Osteocyte (in vitro differentiated cells): ENCODE measurements at places on chromosomes 2 and 18. TPM values are rescaled to one million over a fixed set of nuclear protein-coding genes. Genes with fewer than 3 reads are reported as not detected.

Gene SLC38A11
- total RNA-seq: not detected in 2 replicates

Gene FAM124B
- total RNA-seq: not detected in 2 replicates

Gene SLC40A1
- 10.8 and 11.4 TPM in 2 replicates for total RNA-seq

Gene MARCO
- not detected in 2 replicates for total RNA-seq

Gene AMER3
- total RNA-seq: not detected in 2 replicates

Gene SLC5A7
- total RNA-seq: not detected in 2 replicates

Gene KLHL41
- 0.89 and 1.5 TPM in 2 replicates for total RNA-seq

Gene CRYGC
- not detected in 2 replicates for total RNA-seq

- H3K27ac ChIP-seq: peak overlapping the region; percentile 59
- H3K4me3 ChIP-seq: peak overlapping the region; percentile 83
- peak; percentile 86 for DNase-seq
- H3K36me3 ChIP-seq: no peaks in the 10 kb centered on the region
- H3K4me1 ChIP-seq: peaks cover 23% of the 10 kb centered on the region
Measured at GRCh38 chr2:62196278-62196901, 475 bp downstream of the B3GNT2 start.

DNA sequence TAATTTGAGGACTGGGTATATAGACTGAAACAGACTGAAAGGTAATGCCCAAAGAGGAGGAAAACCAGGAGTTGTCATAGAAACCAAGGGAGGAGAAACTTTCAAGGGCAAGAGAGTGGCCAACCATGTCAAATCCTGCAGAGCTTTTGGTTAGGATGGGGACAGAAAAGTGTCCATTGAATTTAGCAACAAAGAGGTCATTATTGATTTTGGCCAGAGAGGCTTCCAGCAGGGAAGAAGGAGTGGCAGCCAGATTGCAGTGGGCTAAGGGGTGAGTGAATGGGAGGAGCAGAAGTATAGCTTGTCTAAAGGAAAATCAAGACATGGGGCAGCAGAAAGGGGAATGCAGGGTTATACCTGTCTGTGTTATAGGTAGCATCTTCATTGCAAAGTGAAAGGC lies 194.0 kb downstream of the CAMKMT start:
- DNase-seq: no peak
- peaks cover 14% of the 10 kb centered on the region for H3K4me1 ChIP-seq
- peaks cover 4% of the 10 kb centered on the region for H3K36me3 ChIP-seq
- H3K27ac ChIP-seq: no peak overlapping the region

GRCh38 chr2:3243804-3244203 lies 133.8 kb downstream of the EIPR1 start:
- H3K36me3 ChIP-seq: peaks cover 5% of the 10 kb centered on the region
- H3K27me3 ChIP-seq: no peaks in the 10 kb centered on the region
- peak; percentile 80 for DNase-seq
- H3K4me3 ChIP-seq: no peak overlapping the region
- no peak overlapping the region for H3K27ac ChIP-seq

DNA sequence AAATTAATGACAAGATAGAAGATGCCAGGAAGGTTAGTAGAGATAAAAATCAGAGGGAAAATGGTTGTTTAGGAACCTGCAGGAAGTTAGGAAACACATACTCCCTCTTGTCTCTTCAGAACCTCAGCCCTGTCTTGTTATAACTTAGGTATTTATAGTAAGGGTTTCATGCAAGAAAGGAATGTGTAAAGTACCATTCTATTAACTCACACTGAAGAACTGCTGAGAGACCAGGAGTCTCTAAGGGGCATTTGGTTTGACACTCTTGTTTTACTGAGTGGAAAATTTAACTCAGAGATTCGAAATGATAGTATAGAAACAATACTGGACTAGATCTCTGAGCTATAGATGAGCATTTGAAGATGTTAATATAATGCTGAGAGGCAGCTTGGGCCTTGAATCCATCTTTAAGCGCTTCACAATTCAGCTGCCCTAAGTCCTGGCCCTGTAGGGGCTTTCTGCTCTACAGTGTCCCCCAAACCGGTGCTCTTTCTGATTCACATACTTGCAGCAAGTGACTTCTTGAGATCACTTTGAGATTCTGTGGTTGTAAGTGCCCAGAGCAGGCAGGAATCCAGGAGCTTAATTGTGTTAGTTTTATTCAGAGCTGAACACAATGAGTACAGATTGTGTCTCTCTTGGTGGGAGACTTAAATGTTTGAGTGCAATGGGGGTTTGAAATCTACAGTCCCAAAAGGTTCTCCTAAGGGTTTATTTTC lies 235.0 kb upstream of the RGPD4 start:
- no peak overlapping the region for H3K4me3 ChIP-seq
- peak overlapping the region; percentile 79 for H3K27ac ChIP-seq
- DNase-seq: no peak

- peaks cover 4% of the 10 kb centered on the region for H3K27me3 ChIP-seq
- H3K4me1 ChIP-seq: no peaks in the 10 kb centered on the region
- no peak for DNase-seq
- no peak overlapping the region for H3K4me3 ChIP-seq
- H3K36me3 ChIP-seq: peaks cover 8% of the 10 kb centered on the region
Measured at GRCh38 chr2:11889101-11889850, 142.8 kb downstream of the LPIN1 start.

DNA sequence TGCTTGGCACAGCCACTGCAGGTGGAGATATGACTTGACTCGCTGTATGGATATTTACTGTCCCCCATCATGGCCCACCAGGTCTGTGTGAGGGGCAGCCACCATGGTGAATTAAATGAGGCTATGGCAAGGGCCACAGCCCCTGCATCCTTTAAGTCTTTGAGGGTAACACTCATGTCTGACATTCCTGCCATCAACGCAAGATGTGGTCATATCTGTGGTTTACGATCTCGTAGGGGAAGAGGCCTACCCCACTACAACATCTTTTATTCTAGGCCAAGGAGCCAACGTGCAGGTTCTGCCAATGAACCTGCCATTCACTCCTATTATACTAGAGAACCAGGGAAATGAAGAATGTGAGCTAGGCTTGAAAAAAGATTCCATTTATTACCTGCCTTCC lies 381.6 kb upstream of the ID2 start:
- H3K4me1 ChIP-seq: no peaks in the 10 kb centered on the region
- H3K36me3 ChIP-seq: no peaks in the 10 kb centered on the region
- H3K27me3 ChIP-seq: no peaks in the 10 kb centered on the region
- no peak overlapping the region for H3K4me3 ChIP-seq

DNA sequence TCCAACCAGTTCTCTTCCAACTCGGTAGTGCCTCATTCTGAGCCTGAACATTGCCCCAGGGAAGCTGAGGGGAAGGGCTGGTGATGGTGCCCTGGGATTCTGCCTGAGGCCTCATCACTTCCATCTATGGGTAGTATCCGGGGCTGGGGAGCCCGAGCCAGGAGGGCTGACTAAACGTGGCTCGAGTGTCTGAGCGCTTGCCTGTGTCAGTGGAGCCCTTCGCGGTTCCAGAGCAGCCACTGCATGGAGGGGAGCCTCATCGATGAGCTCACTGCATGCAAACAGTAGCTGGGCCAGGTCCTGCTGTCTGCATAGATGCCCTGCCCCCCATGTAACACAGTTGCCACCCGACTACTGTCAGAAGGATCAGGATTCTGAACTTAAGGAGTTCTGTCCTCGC lies 129.3 kb downstream of the GLI2 start:
- H3K4me1 ChIP-seq: peaks cover 80% of the 10 kb centered on the region
- no peaks in the 10 kb centered on the region for H3K27me3 ChIP-seq
- H3K36me3 ChIP-seq: no peaks in the 10 kb centered on the region
- H3K4me3 ChIP-seq: no peak overlapping the region
- H3K27ac ChIP-seq: no peak overlapping the region
- DNase-seq: no peak
